Naive B cell (primary cell): ENCODE measurements at places on chromosomes 7 and 10.
A peak's percentile ranks its signal among the peaks of the same experiment; 100 is the strongest.

DNA sequence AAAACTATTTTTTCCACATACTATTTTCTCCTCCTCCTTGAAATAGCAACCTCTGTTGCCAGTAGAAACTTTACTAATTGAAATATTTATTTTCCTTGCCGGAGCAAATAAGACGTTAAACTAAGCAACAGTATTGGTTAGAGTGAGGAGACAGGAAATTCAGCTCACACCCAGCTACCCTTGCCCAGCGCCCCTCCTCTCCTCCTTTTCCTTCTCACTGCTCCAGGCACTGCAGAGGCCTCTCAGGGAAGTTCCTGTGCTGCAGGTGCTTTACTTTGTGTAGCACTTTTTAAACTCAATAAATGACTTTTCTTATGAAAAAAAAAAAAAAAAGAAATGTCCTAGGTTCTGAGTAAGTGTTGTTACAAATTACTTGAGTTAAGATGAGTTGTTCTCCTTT, 134.0 kb downstream of the SEMA3E start:
- DNase-seq, result no peak

- peak; percentile 20 for DNase-seq
Measured at GRCh38 chr7:106947244-106947728, 82.2 kb downstream of the PIK3CG start.

DNA sequence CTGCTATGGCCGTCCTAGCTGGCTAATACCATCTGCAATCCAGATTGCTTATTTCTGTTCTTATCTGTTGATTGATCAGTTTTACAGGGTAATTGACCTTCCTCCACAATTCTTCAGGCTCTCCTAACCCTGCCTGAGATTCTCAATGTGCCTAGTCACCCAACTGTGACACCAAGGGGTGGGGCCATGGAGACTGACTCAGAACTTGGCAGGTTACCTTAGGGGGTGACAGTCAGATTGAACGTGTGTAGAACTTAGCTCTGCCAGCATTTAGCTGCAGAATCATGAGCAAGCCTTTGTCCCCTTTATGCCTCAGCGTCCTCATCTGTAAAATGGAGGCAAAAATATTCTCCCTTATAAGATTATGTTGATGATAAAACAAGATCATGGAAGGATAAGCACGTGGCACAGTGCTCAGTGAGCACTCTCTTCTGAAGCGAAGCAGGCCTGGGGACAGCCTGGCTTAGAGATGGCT, 19.1 kb upstream of the LEP start:
- DNase-seq, result no peak

DNA sequence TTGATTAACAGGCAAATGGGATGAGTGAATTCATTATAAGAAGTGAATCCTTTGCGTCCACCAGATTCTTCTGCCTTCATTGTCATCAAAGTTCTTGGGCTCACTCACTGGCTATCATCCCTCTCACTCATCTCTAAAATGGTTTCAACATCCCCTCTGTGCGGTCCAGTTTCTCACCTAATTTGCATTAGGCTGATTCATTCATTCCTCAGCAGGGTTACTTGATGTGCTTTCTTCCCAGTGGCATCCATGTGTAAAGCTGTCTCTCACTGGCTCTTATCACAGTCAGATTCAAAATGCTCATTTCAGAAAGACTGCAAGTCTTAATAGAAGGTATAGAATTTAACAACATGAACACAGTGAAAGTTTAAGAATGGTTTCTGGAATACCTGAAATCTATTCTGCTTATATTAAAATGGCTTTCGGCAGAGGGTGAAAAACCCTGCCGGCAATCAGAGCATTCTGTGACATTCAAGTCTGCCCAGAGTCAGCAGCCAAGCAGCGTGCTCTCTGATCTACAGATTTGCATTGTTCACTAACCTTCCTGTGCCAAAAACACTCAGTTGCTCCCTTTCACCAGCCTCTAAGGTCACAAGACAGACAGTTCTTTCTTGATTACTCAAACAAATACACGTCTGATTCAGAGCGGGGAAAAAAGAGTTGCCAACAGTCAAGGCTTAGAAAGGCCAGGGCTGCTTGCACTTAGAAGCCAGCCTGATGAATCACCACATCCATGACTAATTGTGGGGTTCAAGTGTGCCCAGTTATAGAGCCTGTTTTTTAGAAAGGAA, 106.7 kb downstream of the TES start:
- no peak for DNase-seq

DNA sequence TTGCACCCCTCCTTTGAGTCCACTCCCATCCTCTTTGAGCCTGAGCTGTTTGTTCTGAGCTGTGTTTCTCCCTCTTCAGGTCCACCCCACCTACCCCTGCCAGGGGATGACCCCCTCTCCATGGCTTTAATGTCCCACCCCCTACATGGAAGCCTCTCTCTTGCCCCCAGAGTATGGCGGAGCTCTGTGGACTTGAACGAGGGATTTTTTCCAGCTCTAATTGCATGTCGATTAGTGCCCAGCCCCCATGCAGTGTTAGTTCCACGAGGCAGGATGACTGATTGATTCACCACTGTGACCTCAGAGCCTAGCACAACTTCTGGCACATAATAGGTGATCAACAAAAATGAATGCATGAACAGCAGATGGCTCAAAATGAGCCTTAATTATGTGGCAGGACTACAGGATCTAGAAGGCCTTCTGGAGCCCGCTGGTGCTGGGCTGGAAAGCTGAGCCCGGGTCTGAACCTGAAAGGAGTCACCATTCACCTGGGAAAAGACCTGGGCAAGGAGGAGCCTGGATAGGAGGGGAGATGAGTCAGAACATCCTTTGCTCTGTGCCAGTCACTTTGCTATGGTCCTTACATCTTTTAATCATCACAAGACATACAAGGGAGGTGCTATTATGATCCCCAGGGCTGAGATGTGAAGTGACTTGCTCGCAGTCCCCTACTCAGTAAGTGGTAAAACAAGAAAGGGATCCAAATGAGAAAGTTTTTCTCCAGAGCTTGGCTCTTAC, 17.1 kb upstream of the SLC18A2 start:
- no peak for DNase-seq

- no peak for DNase-seq
Measured at GRCh38 chr10:25678666-25679065, 255.4 kb upstream of the MYO3A start.

- no peak for DNase-seq
Measured at GRCh38 chr10:58511765-58512490, 744 bp upstream of the BICC1 start.

- DNase-seq, result peak; percentile 59
Measured at GRCh38 chr7:873367-874002, 2.9 kb upstream of the GET4 start.

DNA sequence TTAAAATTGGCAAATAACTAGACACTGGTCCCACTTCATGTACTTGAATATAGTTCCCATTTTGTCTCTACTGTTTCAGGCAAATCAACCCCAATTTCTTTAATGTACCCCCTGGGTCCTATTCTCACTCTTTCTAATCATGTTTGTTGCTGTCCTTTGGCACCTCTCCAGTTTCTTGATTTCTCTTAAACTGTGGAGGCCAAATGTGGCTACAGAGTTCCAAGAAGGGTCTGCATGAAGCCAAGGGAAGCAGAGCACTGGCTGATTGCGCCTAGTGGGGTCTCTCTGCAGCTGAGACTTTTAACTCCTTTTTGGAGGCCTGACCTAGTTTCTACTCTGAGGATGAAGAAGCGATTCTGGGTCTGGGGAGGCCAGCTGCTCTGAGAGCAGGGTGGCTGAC, 6.7 kb upstream of the ADAM12 start:
- DNase-seq, result no peak

DNA sequence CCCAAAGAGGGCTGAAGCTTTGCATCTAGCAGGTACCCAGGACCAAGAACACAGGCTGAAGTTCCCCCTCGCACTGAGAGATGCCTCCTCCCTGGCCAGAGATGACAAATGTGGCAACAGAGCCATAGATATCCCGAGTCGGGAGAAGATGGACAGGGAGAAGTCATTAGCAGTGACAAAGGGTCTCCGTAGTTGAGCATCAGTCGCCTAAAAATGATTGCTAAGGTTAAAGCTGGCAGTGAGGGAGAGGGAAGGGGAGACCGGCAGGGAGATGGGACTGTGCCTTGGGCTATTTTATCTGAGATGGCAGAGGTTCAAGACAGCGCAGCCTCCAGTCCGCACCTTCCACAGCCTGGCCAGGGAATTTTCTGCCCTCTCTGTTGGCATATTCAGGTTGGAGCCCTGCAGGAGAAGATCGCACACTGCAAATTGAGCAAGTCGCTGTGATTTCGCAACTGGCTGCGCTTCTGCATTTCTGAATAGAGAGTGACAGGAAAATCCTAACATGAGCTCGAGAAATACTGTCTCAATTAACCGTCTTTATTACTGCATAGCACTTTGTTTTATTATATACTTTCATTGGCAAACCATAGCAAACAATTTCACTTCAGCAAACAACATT, 238.9 kb upstream of the GPR26 start:
- DNase-seq, result no peak

GRCh38 chr7:129771201-129771927, 159.8 kb downstream of the NRF1 start:
- no peak for DNase-seq

- no peak for DNase-seq
Measured at GRCh38 chr7:81769891-81770727, at the start of gene HGF. Gene HGF (minus strand): TSS chr7:81770047. CDS start chr7:81769971, 76 bp downstream.

GRCh38 chr10:88642209-88642608, 22.0 kb upstream of the LIPF start:
- DNase-seq, result no peak

DNA sequence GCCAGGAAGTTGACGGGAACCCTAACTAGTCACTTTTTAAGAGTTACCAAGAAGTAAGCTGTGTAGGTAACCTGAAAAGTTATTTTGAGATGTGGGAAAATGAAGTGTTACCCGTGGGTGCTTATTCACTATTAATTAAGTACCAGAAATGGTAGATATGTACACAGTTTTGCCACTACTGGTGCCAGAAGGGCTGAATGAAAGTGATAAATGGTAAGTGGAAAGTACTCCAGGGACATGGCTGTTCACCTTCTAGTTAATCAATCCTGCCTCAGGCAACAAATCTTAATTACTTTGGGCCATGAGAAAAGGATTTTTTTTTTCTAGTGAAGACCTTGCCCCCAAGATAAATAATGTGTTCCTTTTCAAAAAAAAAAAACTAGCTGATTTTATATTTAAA, 15.8 kb downstream of the NET1 start:
- no peak for DNase-seq

DNA sequence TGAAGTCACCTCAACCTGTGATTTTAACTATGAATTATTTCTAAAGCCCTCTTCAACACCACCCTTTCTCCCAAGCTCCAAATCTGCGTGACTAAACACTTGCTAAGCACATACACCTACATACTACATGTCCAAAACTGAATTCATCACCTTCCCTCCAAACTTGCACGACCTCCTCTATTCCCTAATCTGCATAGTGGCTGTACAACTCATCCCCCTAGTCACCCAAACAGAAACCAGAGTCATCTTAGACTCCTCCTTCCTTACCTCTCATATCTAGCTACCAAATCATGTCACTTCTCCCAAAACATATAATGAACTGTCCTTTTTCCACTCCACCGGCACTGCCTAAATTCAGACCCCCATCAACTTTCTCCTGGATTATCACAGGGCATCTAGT, 16.2 kb downstream of the ARHGAP21 start:
- DNase-seq, result no peak

DNA sequence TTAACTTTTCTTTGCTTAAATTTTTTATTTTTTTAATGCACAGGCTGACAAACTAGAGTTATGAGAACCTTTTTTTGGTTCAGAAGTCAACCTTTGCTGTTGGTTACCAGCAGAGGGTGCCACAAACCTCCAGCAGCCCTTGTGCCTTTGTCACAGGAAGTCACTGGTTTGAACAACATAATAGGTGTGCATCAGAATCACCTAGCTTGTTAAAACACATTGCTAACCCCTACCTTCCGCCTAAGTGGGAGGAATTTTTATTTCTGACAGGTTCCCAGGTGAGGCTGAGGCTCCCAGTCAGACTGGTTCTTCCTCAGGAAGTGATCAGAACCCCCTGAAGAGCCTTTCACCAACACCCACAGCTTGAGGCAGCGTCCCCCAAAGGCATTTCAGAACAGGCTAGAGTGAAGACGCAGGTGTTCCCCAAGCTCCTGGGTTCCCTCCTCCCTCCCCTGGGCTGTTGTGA, 22.6 kb upstream of the VDAC2 start:
- peak; percentile 61 for DNase-seq

- no peak for DNase-seq
Measured at GRCh38 chr10:14812271-14812670, 25.6 kb downstream of the CDNF start.

- DNase-seq, result no peak
Measured at GRCh38 chr7:144513334-144513733, 109.8 kb upstream of the NOBOX start.

DNA sequence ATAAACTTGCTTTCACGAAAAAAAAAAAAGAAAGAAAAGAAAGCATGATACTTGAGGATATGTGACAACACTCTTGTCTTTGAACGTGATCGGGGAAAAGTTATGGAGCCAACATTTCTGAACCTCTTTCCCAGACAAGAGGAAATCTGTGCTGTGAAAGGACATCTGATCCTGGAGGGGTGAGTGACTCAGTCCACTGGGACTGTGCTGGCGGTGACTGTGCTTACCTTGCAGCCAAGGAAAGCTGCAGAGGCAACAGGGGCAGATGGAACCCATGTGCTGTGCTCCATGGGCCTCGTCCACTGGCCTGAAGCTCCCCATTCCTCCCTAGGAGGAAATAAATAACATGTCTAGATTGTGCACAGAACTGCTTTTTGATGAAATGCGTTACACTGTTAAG, 116.5 kb upstream of the RAB11FIP2 start:
- no peak for DNase-seq

GRCh38 chr10:107747851-107748250, 583.3 kb upstream of the SORCS1 start:
- DNase-seq, result no peak

DNA sequence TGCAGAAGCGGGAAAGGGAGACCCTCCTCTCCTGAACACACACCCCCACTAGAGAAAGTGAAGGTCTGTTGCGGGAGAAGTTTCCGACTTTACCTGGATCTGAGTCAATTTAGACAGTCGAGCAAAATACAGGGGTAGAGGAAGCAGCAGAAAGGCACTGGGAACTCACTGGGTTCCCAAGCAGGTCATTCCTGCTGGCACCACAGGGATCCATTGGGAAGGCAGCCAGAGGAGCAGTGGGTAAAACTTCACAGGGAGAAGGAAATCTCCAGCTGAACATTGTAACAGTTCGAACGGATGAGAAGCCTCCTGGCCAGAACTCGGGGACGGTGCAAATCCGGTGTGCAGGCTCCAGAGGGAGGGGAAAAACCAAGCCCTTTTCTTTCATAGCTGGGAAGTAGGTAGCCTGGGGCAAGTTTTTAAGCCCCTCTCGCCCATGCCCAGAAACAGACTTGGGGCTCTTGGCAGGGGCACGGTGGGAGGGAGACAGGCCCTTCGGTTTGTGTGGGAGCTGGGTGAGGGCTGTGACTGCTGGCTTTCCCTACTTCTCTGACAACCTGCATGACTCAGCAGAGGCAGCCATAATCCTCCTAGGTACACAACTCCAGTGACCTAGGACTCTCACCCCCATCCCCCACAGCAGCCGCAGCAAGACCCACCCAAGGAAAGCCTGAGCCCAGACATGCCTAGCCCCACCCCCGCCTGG, 51.9 kb downstream of the DDC start:
- no peak for DNase-seq

DNA sequence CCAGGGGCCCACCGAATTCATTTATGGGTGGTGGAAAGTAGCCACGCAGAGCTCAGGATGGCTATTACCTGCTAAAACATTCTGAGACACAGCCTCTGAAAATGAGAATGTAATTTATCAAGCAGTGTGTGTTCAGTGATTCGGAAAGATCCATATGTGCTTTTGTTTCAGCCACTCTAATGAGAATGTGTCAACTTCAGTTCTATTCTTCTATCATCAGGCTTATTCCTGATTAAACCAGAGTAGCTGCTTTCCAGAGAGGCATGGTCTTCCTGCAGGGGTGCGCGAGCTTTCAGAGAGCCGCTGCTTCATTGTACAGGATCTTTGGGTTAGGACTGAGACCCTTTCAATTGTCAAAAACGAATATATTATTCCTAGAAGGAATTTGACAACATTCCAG, 167.6 kb downstream of the OTUD1 start:
- no peak for DNase-seq
